T-helper 22 cell (primary cell): ENCODE measurements at places on chromosomes 13 and 19.

GRCh38 chr13:90891329-90891728 lies 456.2 kb upstream of the MIR17HG start:
- no peak for DNase-seq

DNA sequence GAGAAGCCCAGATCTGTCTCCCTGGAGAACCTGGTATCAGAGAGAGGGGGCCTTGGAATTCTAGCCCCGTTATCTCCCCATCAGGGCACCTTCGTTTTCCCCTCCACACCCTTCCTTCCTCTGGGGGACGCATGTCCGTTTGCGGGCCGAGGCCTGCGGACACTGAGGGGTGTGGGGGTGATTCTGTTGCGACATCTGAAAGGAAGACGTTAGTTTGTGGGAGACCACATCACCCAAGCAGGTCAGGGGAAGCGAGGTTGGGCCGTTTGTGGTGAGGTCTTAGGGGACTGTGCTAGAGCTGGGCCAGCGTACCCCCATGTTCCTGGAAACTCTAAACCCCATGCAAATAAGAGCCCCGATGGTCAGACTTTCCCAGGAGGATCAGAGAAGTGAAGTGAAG lies 3.7 kb upstream of the HSH2D start:
- no peak for DNase-seq

- no peak for DNase-seq
Observed at GRCh38 chr13:100581504-100581903, 7.1 kb downstream of the GGACT start.

DNA sequence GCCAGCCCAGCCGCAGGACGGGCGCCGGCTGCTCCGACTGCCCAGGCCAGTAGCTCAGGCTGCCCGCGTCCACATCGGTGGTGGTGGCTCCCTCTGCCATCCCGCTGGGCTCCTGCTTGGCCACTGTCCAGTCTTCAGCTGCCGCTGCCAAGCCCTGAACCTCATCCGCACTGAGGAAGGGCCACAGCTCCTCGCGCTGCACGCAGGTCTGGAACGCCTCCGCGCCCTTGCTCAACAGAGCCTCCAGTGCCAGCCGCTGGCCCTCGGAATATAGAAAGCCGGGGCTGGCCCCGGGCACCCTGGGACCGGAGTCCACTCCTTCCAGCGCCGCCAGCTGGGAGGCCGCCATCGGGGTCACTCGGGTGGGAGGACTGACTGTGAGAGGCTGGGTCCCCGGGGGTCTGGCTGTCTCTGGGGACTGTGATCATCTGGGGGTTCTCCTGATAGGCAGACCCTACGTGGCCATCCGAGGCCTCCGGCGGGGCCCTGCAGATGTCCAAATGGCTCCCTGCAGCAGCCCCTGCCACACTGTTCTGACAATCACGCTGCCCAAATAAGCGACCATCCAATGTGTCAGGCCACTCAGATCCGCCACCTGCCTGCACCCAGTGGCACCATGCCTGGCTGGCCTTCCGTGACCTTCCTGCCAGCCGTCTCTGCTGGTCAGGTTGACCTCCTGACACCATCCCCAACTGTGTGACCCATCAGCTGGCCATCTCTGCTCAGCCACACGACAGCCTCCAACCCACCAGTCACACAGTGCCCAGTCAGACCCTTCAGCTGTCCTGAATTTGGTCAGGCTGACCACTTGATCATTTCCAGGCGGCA lies 1.6 kb downstream of the FAM83E start:
- DNase-seq, result no peak

DNA sequence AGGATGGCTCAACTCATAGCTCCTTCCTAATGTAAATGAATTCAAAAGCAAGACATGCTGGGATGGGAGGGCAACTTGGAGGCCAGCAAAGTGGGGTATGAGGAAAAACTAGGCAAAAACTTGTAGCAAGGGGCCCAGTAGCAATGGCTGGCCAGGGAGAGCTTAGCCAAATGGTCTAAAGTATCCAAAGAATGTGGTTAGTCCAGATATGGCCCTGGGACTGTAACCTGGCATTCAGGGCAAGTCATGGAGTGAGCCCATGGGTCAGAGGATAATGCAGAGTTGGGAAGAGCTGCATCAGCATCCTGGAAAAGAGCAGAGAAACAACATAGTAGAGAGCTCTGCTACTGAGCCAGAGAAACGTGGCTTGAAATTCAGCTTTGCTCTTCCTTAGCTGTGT lies 191.7 kb downstream of the SUCLA2 start:
- no peak for DNase-seq
